ENCODE measurements at places on chromosomes 2 and 18.
A peak's percentile ranks its signal among the peaks of the same experiment; 100 is the strongest.

DNA sequence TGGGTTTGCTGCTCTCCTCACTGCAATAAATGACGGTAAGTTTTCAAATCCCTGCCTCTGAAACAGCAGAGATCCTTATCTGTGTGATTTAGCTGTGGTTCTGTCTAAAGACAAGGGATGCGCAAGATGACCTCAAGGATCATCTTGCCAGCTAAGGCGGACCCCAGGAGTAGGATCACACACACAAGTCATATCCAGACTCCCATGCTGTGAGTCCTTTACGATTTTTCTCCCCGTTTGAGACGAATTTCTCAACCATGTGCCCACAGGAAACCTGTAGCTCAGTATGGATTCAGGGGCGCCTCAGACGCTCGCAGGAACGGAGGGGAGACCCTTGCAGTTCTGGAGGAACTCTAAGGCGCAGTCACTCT, 11.1 kb upstream of the DCTN1 start:
- DNase-seq, result no peak

DNA sequence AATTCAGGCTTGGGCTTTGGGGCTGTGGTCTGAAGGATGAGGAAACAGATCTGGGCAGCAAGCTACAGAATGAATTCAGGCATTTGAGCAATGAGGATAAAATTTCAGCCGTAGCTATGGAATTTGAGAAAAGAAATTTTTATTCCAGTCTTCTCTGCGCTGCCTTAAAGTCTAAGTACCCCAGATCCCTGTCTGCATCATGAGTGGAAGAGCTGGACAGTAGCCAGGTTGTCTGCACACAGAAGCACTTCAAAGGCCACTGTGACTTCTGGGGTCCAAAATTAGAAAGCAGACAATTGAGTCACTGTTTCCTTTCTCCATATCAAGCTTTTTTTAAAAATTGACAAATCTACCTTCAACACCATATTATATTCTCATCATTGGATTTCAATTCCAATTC, 787.6 kb upstream of the GCFC2 start:
- no peak for DNase-seq

GRCh38 chr2:30235859-30236535, 4.7 kb downstream of the LBH start:
- peak; percentile 30 for DNase-seq

DNA sequence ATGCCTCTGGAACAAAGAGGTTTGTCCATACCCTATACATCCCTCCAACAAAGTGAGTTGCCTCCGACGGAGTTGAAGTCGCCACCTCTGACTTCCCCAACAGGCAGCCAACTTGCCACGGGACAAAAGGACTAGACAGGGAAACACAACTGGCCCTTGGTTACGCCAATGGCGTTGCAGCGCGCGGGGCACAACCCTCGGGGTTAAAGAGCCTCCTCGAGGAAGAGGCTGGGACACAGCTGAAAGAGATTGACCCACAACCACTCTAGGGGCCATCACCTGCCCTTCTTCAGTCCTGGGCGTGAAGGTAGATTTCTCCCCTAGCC, 545 bp downstream of the GTF3C2 start:
- DNase-seq, result peak; percentile 37

GRCh38 chr2:1827686-1828085, 83.4 kb upstream of the PXDN start:
- DNase-seq, result no peak

DNA sequence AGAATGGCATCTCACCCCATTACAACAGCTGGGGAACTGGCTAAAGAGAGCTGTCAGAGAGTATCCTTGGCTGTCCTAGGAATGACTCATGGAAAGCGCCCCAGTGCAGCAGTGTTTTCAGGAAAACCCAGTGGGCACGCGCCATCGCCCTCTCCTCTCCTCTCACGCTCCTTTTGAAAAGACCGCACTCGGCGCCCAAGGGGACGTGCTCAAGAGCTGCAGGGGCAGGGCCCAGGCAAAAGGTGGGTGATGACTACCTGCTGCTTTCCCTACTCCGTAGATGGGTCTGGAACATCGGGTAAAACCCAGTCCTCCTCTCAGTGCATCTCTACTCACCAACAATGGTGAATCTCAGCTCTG, 68.1 kb downstream of the EMILIN2 start:
- no peak for DNase-seq

- DNase-seq, result no peak
Observed at GRCh38 chr2:232146294-232146693, 184.8 kb downstream of the DIS3L2 start.

GRCh38 chr2:144704709-144705095, 184.8 kb upstream of the ZEB2 start:
- DNase-seq, result no peak

GRCh38 chr2:113829761-113830160, 60.1 kb upstream of the ACTR3 start:
- no peak for DNase-seq

DNA sequence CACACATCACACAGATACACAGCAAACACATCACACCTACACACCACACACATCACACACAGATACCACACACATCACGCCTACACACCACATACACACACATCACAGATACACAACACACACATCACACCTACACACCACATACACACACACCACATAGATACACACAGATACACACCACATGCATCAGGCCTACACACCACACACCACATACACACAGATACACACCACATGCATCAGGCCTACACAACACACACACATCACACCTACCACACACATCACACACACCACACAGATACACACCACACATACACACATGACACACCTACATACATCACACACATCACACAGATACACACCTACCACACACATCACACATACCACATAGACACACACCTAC, 158.8 kb downstream of the NDUFA10 start:
- no peak for DNase-seq
